MCF 10A (cell line): ENCODE measurements at places on chromosomes 5 and 9. TPM values are rescaled to one million over a fixed set of nuclear protein-coding genes. Genes with fewer than 3 reads are reported as not detected.

The PKD2L2 gene
- not detected in 2 replicates for total RNA-seq

The SPATA31A3 gene
- total RNA-seq = not detected in 2 replicates

The OMD gene
- total RNA-seq = 0.61 and 1.4 TPM in 2 replicates

The LCN2 gene
- total RNA-seq = 7.7 and 41.6 TPM in 2 replicates

The DOK3 gene
- total RNA-seq = 5.4 and 6.0 TPM in 2 replicates

The PCDHGA1 gene
- total RNA-seq = 0.20 and 0.35 TPM in 2 replicates

The PCDHGB5 gene
- 3.2 and 5.6 TPM in 2 replicates for total RNA-seq

The PCDHAC1 gene
- 17.2 and 26.3 TPM in 2 replicates for total RNA-seq

The UIMC1 gene
- total RNA-seq = 79.3 and 96.3 TPM in 2 replicates

The MVB12B gene
- total RNA-seq = 4.1 and 5.5 TPM in 2 replicates

The URM1 gene
- 56.8 and 57.7 TPM in 2 replicates for total RNA-seq

The DBH gene
- not detected in 2 replicates for total RNA-seq

The WDR41 gene
- 106 and 107 TPM in 2 replicates for total RNA-seq

The TMEM252 gene
- not detected in 2 replicates for total RNA-seq

The TPPP gene
- 0.12 and 0.17 TPM in 2 replicates for total RNA-seq

The ZFP37 gene
- 3.5 and 4.0 TPM in 2 replicates for total RNA-seq

The LCN15 gene
- total RNA-seq = not detected in 2 replicates

The TAF11L2 gene
- not detected in 2 replicates for total RNA-seq

The CANX gene
- total RNA-seq = 1,781 and 2,325 TPM in 2 replicates

The ARL14EPL gene
- not detected in 2 replicates for total RNA-seq

The CD274 gene
- 1.9 and 2.6 TPM in 2 replicates for total RNA-seq

The JAKMIP2 gene
- not detected in 2 replicates for total RNA-seq
